A172 (cell line): ENCODE measurements at places on chromosomes 7 and 10. TPM values are rescaled to one million over a fixed set of nuclear protein-coding genes. Genes with fewer than 3 reads are reported as not detected.

DNA sequence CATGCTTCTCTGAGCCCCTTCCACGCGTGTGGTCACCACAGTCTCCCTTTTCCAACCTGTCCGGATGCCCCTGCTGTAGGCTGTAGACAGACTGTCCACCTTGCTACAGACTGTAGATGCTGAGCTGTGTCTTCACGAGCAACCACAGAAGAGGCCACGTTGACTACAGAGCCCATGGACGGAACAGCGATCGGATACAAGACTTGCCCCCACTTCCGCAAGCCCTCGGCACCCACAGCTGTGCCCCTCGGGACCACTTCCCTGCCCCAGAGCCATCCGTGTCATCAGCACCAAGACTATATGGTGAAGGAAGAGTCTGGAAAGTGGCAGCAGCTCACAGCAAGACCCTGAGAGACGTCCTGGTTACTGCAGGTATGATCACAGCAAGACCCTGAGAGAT is 491.4 kb downstream of the DNAJB6 start:
- no peak for DNase-seq

RASA4B gene
- 0.07 and 3.9 TPM in 2 replicates for total RNA-seq

SAMD9L gene
- 28.4 and 37.7 TPM in 2 replicates for total RNA-seq

SLC26A3 gene
- not detected in 2 replicates for total RNA-seq

GRCh38 chr7:27453702-27454405 is 208.8 kb downstream of the HIBADH start:
- peak; percentile 71 for DNase-seq

GRCh38 chr10:128105383-128105782 is 20.8 kb downstream of the MKI67 start:
- no peak for DNase-seq

ITPRID1 gene
- total RNA-seq: not detected in 2 replicates

DNA sequence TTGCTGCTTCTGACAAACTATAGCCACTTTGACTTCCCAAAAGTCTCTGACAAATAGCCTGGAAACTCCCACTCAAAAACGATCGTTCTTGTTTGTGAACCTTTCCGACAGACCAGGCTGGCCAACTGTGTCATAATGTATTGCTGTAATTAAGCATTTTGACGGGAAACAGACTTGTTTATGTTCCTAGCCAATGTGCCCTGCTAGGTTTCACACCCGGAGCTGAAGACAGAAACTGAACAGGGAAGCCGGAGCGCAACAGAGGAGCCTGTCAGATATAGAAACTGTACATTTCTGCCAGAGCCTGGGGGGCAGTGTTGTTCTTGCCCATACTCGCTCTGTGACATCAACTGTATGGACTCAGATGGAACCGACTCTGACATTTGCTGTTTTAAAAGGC is 55.3 kb upstream of the C7orf33 start:
- no peak for DNase-seq

ZNF736 gene
- 1.1 and 3.5 TPM in 2 replicates for total RNA-seq

GRCh38 chr7:141407893-141408292 is 143.3 kb upstream of the AGK start:
- no peak for DNase-seq

DEPP1 gene
- 2.2 and 6.5 TPM in 2 replicates for total RNA-seq

AMPH gene
- 12.4 and 13.4 TPM in 2 replicates for total RNA-seq

DNA sequence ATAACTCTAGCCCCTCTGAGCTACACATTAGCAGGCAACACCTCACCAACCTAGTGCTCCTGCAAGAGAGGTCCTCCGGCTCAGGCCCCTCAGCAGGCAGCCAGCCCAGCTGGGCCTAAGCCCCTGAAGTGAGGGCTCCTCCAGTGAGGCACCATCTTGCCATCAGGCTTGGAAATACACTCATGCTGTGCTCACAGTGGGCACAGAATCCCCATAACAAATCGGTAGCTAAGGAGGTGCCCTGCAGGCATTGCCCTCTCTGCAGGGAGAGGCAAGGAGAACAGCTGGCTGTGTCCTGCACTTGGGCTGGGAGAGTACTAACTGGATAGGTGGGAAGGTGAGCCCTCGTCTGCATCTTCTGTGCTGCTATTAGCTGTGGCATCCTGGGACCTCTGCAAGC is 3.7 kb upstream of the C10orf71 start:
- no peak for DNase-seq

DNA sequence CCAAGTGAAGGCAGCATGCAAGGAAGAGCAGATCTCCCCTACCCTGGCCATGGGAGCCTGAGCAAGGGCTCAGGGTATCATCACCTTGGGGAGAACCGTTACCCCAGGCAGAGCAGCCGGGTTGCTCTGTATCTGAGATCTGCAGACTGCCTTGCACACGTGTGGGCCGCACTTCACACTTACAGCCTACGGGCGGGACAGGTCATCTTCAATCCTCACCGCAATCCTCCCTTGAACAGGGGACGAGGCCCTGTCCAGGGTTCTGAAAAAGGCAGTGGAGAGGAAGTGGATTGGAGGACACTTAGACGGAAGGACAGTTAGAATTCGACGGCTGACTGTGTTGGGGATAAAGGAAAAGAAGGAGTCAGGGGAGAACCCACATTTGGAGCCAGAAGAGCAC is 51.4 kb downstream of the NPS start:
- no peak for DNase-seq

IL6 gene
- total RNA-seq: 0.12 TPM in 1 of 2 replicates, not detected in the other

- DNase-seq: peak; percentile 62
These were observed 5.2 kb downstream of the PHYHIPL start for GRCh38 chr10:59181668-59182067.

SPDYE3 gene
- total RNA-seq: not detected in 2 replicates

GRCh38 chr7:136958016-136958415 is 89.6 kb downstream of the CHRM2 start:
- DNase-seq: no peak

DNA sequence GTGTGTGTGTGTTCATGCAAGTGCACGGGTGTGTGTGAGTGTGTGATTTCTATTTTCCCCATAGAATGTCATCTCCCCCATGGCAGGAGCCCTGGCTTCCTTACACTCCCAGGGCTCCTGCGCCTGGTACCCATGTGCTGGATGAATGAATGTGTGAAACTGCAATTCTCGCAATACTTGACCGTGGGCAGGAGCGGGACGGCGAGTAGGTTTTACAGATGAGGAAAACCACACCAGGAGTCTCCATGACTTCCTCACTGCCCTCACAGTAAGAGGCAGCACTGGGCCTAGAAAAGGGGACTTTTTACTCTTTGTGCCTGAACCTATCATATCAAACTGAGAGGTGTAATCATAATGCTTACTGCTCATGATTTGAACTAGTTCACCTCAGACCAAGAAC is 167.6 kb upstream of the FRMD4A start:
- DNase-seq: no peak

DNA sequence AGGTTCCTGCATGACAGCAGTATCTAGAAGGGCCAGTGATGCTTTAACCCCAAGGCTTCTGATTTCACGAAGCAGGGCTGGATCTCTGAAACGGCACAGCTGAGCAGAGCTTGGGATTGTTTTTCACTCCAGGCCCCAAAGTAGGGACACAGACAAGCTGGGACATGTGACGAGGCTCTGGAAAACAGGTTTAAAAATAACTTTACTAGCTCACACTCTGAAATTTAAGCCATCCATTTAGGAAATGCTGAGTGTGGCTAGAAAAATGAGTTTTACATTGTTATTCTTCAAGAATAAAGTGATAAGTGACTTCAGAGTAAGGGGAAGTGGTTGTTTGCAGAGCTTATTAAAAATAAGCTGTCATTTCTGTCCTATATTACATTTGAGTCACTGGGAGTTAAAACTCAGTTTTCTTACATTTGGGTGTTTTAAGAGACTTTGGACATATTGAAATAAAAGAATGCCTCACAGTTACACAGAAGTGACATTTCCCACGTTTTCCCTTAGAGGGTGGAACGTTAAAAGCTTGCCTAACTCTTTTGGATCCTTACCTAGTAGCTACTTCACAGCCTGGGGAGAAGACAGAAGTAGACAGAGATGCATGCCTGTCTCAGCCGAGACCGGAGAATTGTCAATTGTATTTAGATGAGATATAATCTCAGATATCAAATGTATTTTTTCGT is 107.8 kb downstream of the GALNT17 start:
- DNase-seq: no peak

MNX1 gene
- total RNA-seq: 0.90 and 1.6 TPM in 2 replicates

DNA sequence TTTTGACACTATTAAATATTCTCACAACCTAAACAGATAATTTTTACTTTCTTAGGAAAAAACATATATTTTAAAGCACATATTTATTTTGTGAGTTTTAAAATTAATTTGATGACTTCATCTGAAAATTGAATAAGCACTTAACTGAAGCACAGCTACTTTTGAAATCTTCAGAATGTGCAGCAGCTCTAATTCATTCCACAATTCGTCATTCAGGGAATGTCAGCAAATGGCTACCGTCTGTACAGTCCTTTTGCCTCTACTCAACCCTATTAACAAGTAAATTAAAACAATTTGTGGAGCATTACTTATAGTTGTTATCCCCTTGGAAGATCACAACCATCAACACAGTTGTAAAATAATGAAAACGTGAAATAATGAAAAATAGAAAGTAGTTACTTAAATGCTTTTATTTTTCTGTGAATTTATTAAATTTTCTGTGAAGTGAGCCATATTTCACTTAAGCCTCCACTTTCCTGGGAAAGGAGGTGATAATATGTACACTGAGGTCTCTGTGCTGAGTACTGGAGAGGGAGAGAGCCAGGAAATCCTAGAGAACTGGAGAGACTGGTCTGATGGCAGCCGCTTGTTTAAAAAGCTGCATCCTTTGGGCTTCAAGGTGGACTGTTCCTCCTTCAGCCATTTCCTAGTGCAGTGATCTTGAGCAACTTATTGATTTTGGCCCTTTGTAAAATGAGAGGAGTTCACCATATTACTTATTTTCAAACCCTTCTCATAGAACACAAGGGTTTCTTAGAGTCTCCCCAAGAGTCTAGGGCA is 70.6 kb downstream of the REEP3 start:
- no peak for DNase-seq

MSANTD7 gene
- 18.9 and 22.5 TPM in 2 replicates for total RNA-seq

DNA sequence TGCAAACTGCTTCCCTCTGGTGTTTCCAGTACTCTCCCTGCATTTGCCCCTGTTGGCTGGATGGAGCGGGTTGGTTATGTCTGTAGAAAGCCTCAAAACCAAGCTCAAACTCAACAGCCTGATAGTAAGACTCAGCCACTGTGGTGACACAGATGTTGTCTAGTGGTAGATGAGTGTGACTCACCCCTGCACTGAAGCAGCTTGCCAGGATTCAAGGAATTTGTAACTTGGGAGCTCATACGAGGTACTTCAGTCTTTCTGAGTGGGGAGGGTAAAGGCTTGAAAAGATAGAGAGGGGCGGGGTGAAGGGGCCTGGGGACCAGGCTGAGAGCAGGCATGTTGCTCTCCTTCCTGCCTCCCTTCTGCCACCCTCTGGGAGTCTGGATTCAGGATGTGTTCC is 22.9 kb upstream of the AQP1 start:
- DNase-seq: peak; percentile 95

PAPSS2 gene
- 39.3 and 40.4 TPM in 2 replicates for total RNA-seq

DNA sequence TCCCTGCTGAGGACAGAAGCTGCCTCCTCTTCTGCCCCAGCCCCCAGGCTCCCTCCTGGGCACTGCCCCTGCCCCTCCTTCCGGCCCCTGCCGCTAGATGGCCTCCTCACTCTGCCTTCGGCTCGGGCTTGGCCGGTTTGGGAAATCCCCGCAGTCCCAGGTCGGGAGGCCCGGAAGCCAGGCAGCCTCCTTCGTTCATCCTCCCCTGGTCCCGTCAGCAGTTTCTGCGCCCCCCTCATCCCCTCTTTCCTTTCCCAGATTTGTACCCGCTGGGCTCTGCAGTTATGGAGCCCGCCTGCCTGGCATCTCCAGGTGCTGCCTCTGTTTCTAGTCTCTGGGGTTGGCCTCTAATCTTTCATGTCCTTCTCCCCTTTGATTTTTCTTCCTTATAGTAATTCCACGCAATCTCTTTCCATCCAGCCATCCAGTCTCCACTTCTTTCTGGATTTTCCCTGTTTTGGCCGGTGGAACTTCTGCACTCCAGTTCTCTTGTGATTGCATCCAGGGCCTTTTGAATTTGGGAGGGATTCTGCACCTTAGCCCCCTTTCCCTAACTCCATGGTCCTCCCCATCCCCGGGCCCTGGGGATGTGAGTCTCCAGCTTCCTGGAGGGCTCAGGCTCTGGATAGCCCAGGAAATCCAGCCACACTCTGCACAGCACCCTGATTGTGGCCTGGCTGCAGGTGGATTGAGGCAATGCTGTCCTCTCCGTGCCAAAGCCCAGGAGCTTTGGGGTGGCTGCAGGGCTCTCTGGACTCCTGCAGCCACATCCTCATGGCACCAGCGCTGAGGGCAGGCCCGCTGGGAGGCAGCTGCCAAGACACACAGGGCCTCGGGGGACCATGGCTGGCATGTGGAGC is 3.3 kb upstream of the SHH start:
- DNase-seq: peak; percentile 47

DNA sequence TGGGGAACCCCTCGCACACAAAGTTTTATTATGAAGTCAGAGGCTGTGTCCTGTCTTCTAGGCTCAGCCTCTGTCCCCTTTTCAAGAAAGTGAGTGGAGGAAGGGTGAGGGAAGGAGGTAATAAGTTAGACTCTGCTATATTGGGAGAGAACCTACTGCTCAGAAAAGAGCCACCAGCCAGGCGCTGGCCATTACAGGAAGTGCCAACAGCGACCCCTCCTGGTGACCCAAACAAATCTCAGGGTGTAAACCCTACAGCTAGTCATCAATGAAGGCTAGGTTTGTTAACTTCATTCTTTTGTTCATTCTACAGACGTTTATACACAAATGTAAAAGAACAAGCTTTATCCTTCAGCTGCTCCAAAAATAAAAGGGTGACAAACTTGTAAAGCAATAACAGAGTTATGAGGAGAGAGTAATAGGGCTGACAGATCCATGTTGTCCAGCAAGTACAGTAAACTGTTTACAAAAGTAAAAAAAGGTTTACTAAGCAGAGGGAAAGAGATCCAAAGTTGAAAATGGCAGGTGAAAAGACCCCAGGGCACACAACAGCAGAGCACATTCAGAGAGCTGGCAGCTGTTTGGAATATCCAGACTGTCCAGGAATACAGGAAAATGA is 82.7 kb downstream of the FAM204A start:
- DNase-seq: peak; percentile 47
